ENCODE measurements at places on chromosomes 11 and 22.

- peak; percentile 39 for DNase-seq
These were observed 804 bp upstream of the CREBZF start for GRCh38 chr11:85665733-85666132.

GRCh38 chr11:65121447-65121864 is 478 bp downstream of the FAU start:
- peak; percentile 51 for DNase-seq

DNA sequence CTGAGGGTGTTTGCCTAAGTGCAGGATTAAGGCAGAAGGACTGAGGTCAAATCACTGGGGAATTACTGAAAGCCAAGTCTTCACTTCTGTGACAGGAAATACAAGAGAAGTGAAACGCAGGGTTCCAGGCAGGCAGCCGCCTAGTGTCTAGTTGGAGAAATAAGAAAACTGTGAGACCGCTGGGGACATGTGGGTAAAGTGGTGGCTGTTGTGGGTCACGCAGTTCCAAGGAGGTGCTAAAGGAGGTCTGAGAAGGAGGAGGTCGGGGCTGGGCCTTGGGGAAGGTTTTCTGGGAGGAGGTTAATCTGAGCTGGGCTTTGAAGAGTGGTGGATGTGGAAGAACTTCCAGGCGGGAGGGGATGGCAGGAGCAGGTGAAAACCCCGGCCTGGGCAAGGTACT is 11.2 kb downstream of the MCM5 start:
- DNase-seq = no peak

GRCh38 chr11:120089036-120090001 is 48.6 kb downstream of the TRIM29 start:
- DNase-seq = no peak

GRCh38 chr22:26382782-26383181 is 46.3 kb upstream of the ASPHD2 start:
- DNase-seq = no peak

DNA sequence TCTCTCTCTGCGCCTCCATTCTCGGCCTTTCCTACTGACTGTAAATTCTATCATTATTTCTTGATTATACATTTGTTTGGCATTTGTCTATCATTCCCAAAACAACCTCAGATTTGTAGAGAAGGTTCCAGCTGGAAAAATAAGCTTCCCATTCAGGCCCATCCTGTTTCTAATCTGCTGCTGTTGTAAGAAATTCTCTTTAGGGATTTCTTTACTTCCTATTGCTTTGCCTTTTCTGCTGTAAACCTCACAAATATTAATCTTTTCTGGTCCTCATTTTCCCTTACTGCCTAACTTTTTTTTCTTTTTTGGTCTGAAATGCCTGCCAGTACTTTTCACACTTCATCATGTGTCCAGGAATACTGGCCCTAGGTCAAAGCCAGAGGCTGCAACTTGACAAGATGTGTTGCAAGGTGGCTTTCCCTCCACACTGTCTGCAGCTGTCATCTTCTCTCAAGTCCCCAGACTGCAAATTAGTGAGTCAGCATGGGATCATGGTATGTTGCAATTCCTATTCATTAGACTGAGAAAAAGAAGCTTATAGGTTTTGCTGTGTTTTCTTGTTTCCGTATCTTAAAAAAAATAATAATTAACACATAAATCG is 858.7 kb upstream of the CHORDC1 start:
- DNase-seq = peak; percentile 68

DNA sequence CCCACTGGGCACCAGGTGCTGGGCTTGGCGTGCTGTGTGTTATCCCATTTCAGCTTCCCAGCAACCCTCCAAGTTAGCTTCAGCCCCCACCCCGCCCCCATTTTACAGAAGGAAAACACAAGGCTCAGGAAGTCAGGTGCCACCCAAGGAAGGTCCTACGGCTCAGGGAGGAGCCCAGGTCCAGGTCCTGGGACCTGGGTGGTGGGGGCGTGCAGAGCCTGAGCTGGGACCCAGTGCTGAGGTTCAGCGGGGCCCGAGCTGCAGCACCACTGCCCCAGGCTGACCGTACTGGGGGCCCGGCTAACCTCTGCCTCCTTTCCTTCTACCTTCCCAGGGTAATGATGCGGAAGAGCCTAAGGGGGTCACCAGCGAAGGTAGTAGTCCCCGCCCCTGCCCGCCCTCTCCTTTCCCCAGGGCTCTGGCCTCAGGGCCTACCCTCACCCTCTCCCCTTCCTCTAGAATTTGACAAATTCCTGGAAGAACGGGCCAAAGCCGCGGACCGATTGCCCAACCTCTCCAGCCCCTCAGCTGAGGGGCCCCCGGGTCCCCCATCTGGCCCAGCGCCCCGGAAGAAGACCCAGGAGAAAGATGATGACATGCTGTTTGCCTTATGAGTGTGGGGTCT is 34.2 kb upstream of the HMOX1 start:
- DNase-seq = no peak

- peak; percentile 95 for DNase-seq
These were observed at the start of gene SELENOM for GRCh38 chr22:31107178-31107893. TSS of gene SELENOM (minus strand) at chr22:31107568. CDS start at chr22:31107505, 63 bp downstream.

DNA sequence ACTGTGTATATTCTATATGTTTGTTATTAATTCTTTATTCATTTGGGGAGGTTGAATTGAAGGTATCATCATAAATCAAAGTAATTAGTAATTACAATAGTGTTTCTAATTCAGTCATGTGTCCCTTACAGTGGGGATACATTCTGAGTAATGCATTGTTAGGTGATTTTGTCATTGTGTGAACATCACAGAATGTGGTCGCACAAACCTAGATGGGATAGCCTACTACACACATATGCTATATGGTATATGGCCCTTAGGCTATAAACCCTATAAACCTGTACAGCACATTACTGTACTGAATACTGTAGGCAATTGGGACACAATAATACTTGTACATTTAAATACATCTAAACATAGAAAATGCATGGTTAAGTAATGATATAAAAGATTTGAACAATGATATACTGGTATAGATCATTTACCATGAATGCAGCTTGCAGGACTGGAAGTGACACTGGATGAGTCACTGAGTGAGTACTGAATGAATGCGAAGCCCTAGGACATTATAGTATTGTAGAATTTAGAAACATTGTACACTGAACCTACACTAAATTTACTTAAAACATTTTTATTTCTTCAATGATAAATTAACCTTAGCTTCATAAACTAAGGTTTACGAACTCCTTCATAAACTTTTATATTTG is 936.2 kb upstream of the CHORDC1 start:
- DNase-seq = no peak

- DNase-seq = peak; percentile 85
These were observed 1.0 kb upstream of the SESN3 start for GRCh38 chr11:95231881-95232605.

- DNase-seq = peak; percentile 73
These were observed 3.7 kb upstream of the NUCB2 start for GRCh38 chr11:17272801-17273200.

DNA sequence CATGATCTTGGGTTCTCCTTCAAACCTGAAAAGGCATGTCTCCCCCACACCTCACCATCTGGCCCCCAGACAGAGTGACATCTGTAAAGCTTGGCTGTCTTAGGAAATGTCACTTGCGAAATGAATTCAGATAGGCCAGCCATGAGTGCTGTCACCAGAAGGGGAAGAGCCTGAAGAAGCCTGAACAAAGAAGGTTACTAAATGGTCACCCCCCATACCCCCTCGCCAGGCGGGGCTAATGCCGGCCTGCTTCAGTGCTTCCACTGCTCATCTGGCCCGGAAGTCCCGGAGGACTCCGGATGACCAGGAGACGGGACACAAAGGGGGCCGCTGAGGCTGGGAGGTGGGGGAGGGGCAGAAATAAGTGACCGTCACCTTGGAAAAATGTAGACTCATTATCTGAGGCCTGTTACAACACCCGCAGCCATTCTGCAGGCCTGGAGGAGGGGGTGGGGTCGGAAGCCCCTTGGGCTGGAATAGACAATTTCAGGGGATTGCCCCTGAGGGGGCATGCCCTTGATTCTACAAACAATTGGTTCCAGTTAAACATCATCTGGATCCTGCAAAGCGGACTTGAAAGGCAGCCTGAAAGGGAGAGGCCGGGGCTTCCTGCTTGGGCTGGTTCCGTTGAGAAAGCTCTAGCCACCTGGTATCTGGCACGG is 43.2 kb downstream of the NAT10 start:
- DNase-seq = peak; percentile 91

DNA sequence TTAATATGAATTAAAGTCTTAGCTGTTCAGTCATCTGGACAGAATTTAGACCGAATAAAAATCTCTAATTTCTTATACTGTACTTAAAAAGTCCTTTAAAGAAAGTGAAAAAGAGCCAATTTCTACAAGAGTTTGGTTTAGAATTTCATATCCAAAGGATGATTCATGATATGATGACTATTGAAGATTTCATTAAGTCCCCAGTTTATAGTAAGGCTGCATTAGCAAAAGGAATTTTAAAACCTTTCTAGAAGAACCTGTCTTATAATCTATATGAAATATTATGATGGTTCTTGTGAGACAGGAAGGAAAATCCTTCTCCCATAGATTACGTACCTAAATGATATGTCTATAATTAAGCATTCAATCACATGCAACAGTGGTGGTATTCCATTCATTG is 34.8 kb downstream of the TSG101 start:
- no peak for DNase-seq

DNA sequence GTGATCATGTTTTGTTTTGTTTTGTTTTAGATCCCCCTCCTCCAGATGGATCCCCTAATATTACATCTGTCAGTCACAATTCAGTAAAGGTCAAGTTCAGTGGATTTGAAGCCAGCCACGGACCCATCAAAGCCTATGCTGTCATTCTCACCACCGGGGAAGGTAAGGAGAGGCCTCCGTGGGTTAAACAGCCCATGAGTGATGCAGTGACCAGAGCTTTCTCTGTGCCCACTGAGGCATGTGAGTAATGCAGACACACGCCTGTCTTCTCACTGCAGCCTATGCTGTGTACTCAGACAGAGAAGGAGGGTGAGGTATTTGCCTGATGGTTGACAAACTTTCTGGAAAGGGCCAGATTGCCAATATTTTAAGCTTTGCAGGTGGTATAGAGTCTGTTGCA is 73.7 kb upstream of the OR4B1 start:
- no peak for DNase-seq

GRCh38 chr22:42353883-42354727 is 78.1 kb downstream of the NFAM1 start:
- DNase-seq = no peak

DNA sequence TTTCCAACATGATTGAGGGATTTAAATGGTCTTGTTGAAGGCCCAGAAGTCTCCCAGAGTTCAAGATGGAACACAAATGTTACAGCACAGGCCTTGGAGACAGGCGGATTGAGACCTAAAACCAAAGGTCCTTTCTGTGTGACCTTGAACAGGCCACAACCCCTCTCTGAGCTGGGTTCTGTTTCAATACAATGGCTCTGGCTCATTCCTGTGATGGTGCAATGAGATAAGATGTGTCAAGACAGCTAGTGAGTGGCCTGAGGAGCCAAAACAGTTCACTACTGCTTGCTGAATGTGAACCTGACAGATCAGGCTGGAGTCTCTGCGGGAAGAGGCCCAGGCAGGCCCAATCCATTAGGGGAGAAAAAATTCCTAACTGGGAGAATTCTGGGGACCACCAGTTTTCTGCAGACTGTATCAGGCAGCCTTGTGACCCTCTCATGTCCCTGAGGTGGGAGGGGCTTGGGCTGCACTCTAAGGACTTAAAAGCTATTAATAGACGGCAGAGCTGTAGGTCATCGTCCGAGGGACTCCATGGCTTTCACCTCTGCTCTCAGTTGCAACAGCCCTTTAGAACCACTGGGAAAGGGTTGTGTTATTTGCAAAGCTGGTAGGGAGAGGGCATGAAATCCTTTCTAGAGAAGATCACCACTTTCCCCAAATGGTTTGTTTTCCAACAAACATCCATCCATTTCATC is 126.1 kb upstream of the TEAD1 start:
- DNase-seq = no peak

- peak; percentile 26 for DNase-seq
These were observed 45.2 kb downstream of the PLAAT5 start for GRCh38 chr11:63445720-63446119.

DNA sequence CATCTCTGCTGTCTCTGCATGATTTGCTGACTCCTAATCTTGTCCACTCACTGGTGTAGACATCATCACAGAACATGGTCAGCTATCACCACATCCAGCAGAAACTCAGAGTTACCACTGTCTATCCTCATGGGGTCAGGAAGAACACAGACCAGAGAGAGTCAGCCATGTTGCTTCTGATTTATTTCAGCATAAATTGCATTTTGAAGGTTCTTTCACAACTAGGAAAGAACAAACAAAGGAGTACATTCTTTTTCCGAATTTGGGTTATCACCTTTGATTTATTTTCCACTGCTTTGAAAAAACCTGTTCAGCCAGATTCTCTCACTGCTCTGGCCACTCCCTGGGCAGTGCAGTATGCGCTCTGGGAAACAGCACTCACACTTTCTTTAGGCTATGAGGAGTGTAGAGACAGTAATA is 172.0 kb upstream of the MTMR2 start:
- DNase-seq = no peak

DNA sequence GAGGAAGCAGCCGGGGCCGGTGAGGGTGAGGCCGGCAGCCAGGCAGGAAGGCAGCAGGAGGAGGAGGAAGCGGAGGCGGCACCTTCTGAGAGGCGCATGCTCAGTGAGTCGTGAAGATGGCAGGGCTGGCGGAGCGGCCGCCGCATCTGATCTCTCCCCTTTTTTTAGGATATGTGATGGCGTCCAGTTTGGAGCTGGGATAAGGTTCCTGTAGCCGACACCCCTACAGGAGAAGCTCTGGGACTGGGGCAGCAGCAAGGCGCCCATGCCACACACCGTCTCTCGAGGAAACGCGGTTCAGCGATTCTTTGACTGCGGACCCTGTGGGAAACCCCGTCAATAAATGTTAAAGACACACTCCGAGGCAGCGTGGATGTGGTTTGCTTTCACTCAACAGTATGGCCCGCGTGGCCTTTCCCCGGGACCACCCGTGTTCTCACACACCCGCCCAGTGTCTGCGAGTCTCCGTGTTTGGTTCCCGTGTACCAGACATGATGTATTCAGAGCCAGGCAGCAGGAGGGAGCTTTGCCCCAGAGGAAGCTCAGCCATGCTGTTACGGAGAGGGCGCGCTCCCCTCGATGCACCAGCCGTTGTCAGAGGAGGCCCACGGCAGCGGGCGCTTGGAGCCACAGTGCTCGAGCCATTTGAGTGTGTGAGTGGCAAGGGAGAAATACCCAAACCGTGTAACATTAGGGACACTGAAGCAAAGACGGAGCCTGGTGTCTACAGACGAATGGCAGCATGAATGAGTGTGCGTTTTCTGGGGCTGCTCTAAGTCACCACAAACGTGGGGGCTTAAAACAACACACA is 27.7 kb upstream of the PARVB start:
- no peak for DNase-seq

DNA sequence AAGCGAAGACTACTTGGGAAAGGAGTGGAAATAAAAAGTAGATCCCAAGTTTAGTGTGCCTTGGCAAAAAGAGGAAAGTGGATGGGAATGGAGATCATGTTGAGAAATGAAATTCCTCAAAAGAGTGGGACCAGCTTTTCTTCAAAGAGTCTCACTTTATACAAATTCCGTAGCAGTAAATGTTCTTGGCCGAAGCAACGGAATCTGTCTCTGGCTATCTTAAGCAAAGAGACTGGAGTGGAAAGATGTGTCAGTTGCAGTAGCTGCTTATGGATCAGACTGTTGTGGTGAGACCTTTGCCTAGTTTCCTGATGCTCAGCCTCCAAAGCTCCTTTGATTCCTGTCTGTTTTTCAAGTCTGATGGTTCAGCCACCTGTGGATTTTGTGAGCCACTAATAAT is 73.6 kb downstream of the CSTPP1 start:
- no peak for DNase-seq
